ENCODE measurements at places on chromosomes 4 and X. TPM values are rescaled to one million over a fixed set of nuclear protein-coding genes. Genes with fewer than 3 reads are reported as not detected.
A peak's percentile ranks its signal among the peaks of the same experiment; 100 is the strongest.

The TTC29 gene
- total RNA-seq: not detected

DNA sequence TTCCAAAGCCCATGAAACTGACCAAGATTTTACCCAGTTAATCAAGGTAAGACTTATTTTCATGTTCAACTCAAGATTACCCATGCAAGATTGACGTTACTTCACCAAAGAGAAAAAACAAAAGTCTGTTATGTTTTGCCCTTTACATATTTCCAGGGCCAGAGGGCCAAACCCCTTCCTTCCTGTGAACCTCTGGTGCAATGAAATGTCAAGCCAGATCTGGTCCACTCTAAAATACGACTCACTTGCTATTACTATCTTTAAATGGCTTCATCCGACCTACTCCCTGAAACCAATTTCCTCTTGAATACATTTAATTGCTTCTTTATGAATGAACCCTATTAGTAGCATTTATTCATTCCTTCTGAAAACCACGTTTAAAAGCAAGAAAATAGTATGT lies 33.0 kb downstream of the TSPAN5 start:
- DNase-seq: no peak

DNA sequence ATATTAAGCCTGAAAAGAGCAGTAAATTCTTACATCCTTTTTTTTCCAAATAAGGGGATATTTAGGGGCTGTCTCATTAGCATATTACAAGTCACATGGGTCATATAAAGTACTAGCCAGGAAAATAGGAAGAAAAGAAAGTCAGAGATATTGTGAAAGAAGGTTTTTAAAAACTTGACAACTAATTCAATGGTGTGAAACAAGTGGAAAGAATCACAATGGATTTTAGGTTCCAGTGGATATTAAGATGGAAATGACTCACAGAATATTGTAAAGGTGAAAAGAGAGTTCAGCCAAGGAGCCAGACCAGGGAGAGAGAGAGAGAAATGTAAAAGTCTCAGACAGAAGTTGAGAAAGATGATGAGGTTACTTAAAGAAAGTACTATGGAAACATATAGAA lies 297.2 kb downstream of the IQCM start:
- DNase-seq: no peak

- DNase-seq: no peak
Observed at GRCh38 chrX:19630776-19631707, 115.7 kb upstream of the MAP3K15 start.

- no peak for DNase-seq
Observed at GRCh38 chr4:42425146-42426065, 28.1 kb downstream of the SHISA3 start.

GRCh38 chr4:24584211-24584850 lies at the start of gene DHX15:
Gene DHX15 (minus strand): TSS chr4:24584554. CDS start chr4:24584393, 161 bp downstream.
- DNase-seq: peak; percentile 99

GRCh38 chrX:39850630-39851152 lies 247.1 kb downstream of the BCOR start:
- DNase-seq: no peak

DNA sequence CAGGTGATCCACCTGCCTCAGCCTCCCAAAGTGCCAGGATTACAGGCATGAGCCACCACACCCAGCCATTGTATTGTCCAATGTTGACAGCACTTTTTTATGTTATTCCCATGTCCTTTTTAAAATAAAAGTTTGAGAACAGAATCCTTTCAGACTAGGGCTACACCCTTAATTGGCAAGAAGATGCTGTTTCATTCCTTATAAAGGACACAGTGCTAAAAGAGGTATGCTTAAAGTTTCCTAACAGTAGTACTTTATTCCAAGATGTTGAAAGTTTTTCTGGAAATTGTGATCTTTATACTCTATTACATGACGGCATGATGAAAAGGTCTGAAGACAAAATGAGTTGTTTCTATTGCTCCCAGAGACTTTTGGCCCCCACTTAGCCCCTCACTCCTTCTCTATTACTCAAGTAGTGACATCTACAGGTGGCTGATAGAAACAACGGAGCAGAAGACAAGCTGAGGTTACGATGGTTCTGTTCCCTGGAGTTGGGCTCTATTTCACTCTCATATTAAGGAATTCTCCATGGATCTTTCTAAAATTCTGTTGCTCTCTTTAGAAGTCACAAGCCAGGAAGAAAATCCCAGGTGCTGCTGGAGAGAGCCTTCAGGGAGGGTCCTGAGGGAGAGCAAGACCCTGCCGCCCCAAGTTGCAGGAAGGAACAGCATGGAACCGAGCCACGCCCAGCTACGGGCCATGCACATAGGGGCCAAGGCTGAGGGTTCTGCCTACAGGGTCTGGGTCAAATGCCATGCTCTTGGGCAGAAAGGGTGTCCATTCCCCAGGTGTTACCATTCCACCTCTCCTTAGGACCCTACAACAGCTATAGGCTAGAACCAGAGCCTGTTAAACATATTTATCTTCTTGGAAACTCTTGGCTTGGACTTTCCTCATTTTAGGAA lies 22.8 kb downstream of the RPL9 start:
- DNase-seq: no peak

The ANXA3 gene
- 20.0 TPM for total RNA-seq

DNA sequence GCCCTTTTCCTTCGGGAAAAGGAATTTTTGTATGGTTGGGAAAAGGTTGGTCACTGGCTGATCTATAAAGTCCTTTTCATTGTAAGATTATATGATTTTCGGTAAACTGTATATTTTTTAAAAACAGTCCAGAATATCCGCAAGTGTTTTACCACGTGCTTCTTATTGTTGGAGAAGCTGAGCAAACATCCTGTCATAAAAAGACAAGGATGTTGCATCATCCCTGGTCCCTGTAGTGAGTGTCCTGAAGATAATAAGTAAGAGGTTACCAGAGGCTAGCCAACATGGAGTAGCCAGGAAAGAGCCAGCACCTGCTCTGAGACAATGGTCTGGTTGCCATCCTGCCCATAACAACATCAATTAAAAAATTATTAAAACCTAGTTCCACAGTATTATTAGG lies 5.1 kb downstream of the CXCL9 start:
- no peak for DNase-seq

The ZFP92 gene
- 0.65 TPM for total RNA-seq

GRCh38 chr4:1852904-1853623 lies 2.9 kb downstream of the LETM1 start:
- DNase-seq: no peak

- no peak for DNase-seq
Observed at GRCh38 chrX:68945081-68945602, 116.3 kb downstream of the EFNB1 start.

Measured in posterior vena cava (tissue), 2 donors.